Cortex of kidney (tissue), 1 donor: ENCODE measurements at places on chromosomes 11 and 22.

- DNase-seq = no peak
Observed at GRCh38 chr11:34147581-34147980, 42.2 kb downstream of the NAT10 start.

DNA sequence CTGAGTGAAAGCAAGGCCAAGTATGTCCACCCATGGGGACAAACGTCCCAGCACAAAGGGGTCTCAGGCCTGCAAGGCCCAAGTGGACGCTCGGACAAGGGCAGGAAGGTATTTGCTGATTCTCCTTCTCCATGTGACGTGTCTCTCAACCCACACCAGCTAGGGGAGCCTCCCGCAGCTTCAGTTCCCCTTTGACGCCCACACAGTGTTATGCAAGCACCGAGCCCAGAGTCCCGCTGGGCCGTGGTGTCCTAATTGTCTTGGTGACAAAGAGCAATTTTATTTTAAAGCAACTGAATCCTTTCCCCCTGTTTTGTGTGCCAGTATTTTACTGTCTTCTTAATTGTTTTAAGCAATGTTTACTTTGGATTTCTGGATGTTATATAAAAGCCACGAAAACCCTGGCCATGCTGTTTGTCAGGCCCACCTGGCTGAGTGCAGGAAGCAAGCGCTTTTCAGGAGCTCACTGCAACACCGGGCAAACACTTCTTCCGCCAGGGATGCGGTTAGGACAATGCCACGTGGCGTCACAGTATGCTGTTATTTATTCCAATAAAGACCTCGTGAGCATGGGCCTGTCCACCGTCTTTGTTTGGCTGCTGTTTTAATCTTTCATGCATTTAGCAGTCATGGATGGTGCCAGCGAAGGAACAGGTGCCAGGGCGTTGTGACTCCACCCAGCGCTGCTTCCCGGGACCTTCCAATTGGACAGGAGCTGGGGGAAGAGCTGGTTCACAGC lies 8.2 kb upstream of the PARVG start:
- DNase-seq = no peak

DNA sequence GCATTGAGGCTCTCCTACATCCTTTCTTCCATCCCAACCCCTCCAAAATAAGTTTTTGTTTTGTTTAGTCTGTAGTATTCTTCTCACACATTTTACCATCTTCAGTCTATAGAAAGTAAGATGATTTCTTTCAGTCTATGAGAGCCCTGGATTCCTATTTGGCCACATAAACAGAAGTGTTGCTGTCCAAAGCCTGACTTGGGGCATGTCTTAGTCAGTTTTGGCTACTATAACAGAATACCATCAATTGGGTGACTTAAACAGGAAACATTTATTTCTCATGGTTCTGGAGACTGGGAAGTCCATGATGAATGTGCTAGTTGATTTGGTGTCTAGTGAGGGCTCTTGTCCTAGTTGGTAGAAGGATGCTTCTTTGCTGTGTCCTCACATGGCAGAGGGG lies 146.8 kb upstream of the DDI1 start:
- no peak for DNase-seq

DNA sequence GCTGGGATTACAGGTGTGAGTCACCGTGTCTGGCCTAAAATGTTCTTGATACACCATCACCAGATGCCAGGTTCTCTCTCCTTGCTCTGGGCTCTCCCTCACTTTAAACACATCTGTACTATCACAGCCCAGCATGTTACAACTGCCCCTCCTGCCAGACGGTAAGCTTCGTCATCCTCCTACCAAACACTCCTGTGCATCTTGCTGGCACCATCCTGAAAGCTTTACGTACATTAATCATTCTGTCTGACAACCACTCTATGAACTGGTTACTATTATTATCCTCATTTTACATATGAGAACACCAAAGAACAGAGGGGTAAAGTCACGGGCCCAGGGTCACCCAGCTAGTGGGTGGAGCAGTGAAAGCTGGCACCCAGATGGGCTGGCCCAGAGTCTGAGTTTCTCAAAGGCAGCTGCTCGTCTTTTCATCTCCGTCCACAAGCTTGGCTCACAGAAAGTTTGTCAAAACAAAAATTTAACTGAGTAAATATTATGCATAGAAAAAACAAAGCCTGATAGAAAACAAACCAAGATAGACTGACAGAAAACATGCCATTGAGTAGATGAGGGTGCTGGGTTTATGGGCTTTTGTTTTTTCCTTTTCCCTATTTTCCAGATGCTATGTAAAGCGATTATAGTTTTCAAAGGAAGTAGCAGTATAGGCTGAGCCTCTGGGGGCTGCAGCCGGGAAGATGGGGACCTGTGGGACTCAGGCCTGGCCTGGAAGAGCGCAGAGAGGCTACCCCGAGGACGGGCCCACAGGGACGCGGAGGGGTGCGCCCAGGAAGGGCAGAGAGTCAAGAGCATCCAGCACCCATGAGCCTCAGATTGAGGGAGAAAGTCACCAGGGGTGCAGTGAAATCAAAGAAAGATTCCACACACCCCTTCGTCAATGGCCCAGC lies 9.5 kb downstream of the PLA2G6 start:
- no peak for DNase-seq

DNA sequence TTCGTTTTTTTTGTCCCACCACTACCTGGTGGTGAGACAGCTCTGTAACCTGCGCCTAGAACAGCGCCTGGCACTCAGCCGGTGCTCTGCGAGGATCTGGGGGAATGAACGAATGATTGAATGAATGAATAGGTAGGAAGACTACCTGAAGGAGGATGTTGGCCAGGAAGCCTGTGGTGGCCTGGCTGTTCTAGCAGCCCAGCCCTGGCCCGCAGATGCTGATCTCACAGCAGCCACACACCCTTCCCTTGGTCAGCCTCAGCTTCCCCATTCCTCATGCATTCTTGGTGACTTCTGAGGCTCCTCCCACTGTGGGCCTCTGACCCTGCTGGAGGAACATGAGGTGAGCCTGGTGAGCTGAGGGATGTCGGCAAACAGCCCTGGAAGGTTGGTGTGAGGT lies 3.7 kb downstream of the TRPM5 start:
- no peak for DNase-seq

- no peak for DNase-seq
Observed at GRCh38 chr22:24410110-24410856, 17.1 kb upstream of the ADORA2A start.

- DNase-seq = no peak
Observed at GRCh38 chr11:27084518-27084917, 43.9 kb downstream of the BBOX1 start.

GRCh38 chr11:75033916-75034315 lies 45.2 kb downstream of the NEU3 start:
- DNase-seq = no peak

- DNase-seq = no peak
Observed at GRCh38 chr11:41081756-41082285, 377.6 kb downstream of the LRRC4C start.

DNA sequence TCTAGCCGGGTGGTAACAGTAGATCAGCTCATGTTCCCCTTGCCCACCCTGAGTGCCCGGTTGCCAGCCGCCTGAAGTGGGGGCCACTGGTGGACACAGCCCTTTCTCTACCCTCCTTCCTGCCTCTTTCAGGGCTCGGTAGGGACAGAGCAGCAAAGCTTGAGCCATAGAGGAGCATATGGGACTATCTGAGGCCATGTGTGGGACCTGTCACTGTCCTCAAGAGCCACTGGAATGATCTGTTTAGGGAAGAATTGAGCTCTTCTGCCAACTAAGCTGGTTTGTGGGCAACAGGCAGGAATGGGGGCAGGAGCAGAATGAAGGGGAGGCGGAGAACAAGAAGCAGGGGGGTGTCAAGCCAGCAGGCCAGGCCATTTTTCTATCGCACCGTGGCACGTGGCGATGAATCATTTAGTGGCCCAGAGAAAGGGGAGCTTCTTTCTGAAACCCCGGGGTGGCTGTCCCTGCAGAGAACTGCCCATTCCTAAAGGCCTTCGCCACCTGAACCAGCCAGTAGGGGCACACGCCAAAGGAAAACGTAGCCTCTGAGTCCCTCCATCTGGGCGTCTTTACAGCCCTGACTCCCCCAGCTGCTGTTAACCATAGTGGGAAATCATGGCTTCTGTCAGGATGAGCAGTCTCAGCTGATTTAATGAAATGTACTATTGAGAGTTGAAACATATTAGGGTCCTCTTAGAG lies 8.8 kb downstream of the ASPHD2 start:
- DNase-seq = no peak

DNA sequence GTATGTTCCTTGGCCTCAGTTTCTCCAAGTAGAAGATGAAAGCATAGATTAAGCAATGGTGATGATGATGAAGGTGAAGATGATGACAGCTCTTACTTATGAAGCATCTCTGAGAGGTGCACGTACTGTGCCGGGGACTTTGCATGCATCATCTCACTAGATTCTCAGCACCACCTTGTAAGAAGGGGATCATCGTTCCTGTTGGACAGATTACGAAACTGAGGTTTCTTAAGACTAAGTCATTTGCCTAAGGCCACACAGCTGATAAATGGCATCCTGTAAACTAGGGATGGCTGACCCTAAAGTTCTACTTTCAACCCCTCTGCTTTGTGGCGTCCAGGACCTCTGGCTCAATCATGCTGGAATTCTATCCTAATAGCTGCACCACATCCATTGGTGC lies 8.7 kb downstream of the MS4A15 start:
- DNase-seq = no peak

- no peak for DNase-seq
Observed at GRCh38 chr11:61545341-61545740, 35.5 kb downstream of the SYT7 start.

- DNase-seq = no peak
Observed at GRCh38 chr22:38614332-38615063, 41.7 kb downstream of the FAM227A start.

DNA sequence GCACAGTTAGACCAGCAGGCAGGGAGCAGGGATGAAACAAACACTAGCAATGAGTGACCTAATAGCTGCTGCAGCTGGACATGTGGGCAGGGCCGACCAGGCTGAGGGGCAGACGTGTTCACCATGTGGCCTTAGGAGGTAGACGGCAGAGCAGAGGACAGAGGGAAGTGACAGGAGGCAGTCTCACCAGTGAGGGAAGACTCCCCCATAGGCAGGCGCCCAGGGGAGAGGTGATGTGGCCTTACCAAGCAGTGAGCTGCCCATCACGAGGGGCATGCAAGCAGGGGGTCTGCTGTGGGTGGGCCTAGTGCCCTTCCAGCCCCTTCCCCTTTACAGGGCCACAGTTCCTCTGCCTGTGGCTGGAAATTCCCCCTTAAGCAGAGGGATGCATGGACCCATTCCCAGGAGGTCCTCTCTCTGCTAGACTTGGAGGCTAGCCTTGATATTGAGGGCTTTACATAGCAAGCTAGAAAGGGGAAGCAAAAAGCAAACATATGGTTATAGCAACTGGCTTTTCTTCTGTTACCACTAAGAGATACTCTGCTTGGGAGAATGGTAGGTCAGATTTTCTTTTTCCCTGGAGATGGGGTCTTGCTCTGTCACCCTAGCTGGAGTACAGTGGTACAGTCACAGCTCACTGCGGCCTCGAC lies 67.6 kb downstream of the MPPED1 start:
- DNase-seq = no peak

- no peak for DNase-seq
Observed at GRCh38 chr22:39414886-39415285, 15.3 kb downstream of the TAB1 start.

DNA sequence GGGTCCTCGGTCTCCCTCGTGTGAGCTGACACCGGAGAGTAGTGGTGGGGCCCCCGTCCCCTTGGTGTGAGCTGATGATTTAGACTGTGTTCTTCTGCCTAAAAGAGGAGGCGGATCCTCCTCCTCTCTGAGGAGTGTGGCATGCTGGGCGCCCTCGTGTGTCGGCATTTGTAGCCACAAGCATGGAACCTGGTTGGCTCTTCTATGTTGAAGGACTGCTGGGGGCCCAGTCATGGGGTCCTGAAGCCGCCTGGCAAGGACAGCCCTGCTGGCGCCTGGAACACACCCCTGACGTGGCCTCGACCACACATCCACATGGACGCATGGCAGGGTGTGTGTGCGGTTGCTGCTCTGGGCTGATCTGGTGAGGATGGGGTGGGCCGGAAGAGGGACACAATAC lies 50.2 kb downstream of the AP2A2 start:
- DNase-seq = no peak

DNA sequence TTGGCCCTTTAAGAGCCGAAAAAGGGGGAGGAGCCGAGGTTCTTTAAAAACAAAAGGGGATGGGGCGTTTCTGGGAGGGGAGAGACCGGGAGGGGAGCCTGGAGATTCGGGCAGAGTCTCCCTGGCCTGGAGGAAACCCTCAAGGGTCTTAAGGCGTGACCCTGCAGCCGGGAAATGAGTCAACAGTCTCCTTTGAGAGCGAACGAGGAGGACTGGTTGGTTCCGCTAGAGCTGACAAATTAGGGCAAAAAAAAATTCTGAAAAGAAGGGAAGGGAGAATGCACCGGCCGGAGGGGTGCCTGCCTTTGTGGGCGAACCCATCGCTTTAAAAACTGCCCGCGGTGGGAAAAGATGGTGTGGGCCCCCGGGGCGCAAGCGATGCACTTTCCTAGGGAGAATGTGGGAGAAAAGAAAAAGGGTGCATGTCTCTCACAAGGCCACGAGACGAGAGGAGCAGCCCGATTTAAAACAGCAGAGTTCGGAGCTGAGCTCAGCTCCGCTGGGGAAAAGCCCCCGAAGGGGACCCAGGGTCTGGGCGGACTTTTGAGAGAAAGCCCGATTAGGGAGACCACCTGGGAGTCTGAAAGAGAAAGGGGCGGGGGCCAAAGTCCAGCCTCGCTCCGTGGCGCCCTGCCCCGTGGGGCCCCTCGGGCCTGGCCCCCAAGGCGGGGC lies 874 bp downstream of the ZFTA start:
- no peak for DNase-seq

GRCh38 chr11:127063241-127063640 lies 62.7 kb upstream of the KIRREL3 start:
- DNase-seq = no peak

- DNase-seq = no peak
Observed at GRCh38 chr11:103325686-103326069, 216.5 kb downstream of the DYNC2H1 start.

GRCh38 chr22:40684728-40685127 lies 5.4 kb downstream of the MCHR1 start:
- DNase-seq = no peak

GRCh38 chr22:22167791-22168189 lies 76.8 kb upstream of the VPREB1 start:
- no peak for DNase-seq

- no peak for DNase-seq
Observed at GRCh38 chr11:61369372-61370348, 7.5 kb downstream of the TMEM138 start.

DNA sequence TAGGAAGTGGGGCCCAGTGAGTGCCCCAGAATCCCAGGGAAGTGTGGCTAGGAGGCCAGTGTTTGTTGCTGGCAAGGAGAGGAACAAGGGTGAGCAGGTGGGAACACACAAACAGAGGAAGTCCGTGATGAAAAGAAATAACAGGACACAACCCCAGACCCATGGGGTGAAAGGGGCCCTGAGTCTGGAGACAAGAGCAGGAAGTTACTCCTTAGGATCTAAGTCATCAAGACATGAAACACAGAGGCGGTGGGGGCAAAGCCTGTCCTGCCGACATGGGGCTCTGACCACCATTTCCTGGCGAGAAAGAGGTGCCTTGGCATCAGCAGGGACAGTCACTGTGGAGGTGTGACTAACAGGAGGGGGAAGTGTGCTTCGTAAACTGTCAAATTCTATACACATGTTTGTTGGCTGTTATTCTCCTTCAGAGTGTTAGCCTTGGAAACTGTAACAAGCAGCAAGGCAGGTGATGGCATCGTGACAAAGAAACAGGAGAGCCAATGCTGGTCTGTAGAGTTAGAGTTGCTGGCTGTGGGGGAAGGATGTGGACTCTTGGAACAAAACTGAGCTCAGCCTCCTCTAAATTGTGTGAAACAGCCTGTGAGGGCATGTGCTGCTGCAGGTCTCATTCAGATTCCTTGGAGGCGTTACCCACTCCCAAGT lies 21.7 kb downstream of the CHST1 start:
- no peak for DNase-seq

GRCh38 chr11:100753172-100753543 lies 66.1 kb downstream of the ARHGAP42 start:
- DNase-seq = no peak
